ENCODE measurements at places on chromosomes 4 and X.

- DNase-seq: no peak
Measured at GRCh38 chr4:104848597-104849225, 298.0 kb upstream of the TET2 start.

GRCh38 chr4:184136525-184136924, 81.1 kb downstream of the ENPP6 start:
- no peak for DNase-seq

DNA sequence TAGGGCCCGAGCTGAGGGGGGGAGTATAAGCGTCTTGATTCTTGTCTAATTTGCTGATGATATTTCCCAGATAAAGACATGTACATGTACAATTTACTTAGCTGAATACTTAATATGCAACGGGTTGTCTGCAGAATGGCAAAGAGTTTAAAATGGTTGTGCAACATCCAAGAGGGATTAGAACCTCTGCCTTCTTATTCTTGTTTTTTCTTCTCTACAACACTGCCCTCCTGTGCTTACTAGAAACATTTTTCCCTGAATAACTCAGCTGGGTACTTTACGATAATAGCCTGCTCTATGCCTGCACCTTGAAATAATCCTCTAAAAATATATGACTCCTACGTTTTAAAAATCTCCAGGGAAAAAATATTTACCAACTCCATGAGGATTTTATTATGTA, 41.8 kb downstream of the INTS12 start:
- no peak for DNase-seq

- no peak for DNase-seq
Measured at GRCh38 chr4:145316897-145317574, 136.6 kb upstream of the OTUD4 start.

DNA sequence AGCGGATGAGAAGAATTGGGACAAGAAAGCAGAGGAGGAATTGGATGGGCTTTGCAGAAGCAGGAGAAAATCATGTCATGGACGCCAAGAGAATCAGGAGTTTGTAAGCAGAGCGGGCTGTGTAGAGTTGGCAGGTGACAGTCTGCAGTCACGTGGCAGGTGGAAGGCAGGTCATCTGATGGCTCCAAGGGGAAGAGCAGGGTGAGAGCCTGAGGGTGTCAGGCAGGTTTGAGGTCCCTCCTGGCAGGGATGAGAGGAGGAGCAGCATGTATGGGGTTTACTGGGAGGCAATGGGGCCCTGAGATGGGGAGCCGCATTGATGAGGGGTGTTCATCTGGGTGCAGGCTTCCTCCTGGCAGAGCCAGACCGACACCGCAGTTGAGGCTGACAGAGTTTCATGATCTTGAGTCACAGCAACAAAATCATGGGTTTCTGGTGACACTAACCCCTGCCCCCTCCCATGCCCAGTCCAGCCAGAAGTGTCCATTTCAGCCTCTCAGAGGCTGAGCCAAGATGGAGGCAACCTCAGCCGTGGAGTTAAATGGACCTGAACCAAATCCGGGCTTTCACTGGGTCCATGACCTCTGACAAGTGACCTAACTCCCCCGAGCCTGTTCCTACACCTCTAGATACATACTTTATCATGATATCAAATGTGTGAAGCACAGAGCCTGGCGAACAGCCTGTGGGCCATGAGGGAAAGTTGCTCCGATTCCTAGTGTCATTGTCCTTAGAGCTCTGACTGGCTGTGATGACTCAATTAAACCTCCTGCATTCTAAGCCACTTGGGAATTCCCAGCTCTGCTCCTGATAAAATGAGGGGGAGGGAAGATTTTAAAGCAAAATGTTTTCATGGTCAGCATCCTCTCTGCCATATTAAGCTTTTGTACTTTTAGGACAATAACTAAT, 36.1 kb downstream of the EVC start:
- no peak for DNase-seq

DNA sequence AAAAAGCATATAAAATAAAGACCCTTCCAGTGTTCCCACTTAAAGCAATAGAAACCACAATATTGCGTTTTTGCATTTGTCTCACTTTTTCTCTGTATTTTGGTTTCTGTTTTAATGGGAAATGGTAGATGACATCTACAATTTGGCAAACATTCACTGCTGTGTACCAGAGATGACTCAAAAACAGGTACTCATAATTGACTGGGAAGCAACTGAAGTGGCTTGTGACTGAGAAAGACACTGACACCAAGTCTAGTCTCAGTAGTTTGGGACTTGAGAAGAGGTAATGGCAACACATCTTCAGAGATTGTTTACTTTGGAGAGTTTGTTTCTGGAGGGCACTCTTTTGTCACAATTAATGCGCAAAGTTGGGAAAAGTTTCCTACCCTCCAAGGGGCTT, 42.0 kb downstream of the AREG start:
- DNase-seq: no peak

GRCh38 chr4:14749910-14750309, 252.4 kb upstream of the CPEB2 start:
- DNase-seq: no peak

GRCh38 chr4:152015597-152016302, 254.9 kb upstream of the GATB start:
- no peak for DNase-seq

- DNase-seq: no peak
Measured at GRCh38 chr4:154526151-154526550, 24.0 kb downstream of the PLRG1 start.

DNA sequence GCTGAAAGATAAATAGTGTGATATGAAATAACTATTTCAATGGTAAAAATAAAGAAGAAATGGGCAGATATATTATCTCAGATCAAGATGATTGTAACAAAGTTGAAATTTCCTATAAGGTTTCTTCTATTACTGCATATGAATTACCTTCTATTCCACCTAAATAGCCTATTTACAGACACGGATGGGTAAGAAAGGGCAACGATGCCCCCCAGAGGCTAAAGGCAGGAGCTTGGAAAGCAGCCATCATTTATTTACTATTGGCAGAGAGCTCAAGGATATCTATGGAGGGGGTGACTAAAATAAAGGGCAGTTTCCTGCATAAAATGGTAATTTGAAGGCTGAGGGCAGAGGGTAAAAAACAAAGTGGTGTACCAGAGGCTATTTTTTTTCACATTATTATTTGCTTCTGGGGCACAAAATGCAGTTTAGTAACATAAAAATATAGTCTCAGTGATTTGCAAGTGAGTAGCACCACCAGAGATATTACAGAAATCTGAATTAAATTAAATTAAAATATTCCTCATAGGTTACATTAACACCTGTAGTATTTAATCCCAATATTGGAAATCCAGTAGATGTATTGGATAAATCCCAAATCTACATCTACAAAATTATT, 123.1 kb downstream of the BTC start:
- DNase-seq: peak; percentile 5

DNA sequence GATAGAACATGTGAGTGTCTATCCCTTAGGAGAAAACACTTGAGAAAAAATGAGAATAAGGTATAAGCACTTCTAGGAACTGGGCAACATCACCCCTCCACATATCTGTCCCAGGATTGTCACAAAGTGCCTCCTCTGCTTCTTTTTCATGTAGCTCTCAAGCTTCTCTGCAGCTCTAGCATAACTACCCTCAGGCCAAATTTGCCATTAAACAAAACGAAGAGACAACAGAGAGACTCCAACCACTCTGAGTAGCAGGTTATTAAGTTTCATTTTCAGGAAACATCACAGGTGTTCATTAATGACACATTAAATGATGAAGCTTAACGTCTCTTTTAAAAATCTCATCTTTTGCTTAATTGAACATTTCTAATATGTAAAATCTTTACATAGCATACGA, 580.0 kb downstream of the GALNTL6 start:
- no peak for DNase-seq

- no peak for DNase-seq
Measured at GRCh38 chrX:107288676-107289075, 82.3 kb downstream of the DNAAF6 start.

GRCh38 chr4:4420421-4420820, 33.5 kb downstream of the NSG1 start:
- DNase-seq: no peak

DNA sequence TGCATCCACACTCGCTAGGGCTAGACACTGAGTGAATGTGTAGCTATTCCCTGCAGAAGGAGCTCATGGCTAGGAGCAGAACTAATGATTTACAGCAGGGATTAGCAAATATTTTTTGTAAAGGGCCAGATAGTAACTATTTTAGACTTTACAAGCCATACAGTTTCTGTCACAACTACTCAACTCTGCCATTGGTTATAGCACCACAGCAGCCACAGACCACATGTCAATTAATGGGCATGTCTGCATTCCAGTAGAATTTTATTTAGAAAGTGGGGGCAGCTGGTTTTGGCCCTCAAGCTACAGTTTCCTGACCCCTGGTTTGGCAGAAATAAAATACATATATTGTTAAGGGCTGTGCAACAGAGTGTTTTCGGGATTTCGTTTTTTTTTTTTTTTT, 192.6 kb downstream of the FRMPD4 start:
- DNase-seq: no peak

GRCh38 chr4:6456450-6456849, 16.0 kb downstream of the PPP2R2C start:
- no peak for DNase-seq

- no peak for DNase-seq
Measured at GRCh38 chr4:88522702-88523324, 763 bp downstream of the PYURF start.

- no peak for DNase-seq
Measured at GRCh38 chr4:55358668-55359067, 12.6 kb downstream of the SRD5A3 start.

GRCh38 chrX:24027985-24028384, 999 bp upstream of the KLHL15 start:
- DNase-seq: no peak

- DNase-seq: no peak
Measured at GRCh38 chrX:35115205-35115604, 172.6 kb downstream of the FAM47B start.

DNA sequence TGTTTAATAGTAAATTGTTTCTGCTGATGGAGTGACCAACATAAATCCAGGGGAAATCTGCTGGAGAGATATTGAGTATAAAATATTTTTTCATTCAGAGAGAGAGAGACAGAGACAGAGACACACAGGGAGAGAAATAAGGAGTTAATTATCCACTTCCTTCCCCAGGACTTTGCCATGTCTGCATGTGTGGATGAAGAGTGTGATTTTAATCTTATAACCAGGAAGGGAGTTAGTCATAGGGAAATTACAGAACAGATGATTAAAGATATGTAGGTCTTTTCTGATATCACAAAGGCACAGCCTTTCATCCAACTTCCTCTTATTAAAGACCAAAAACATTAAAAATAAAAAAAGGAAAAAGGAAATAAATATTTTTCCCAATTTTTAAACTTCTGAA, 526.3 kb downstream of the SPRY1 start:
- DNase-seq: no peak

- no peak for DNase-seq
Measured at GRCh38 chrX:107576841-107577240, 51.5 kb upstream of the PRPS1 start.
